Activated CD4-positive, alpha-beta T cell treated with anti-CD3 and anti-CD28 coated beads for 36 hours (primary cell): ENCODE measurements at places on chromosomes 4 and X. TPM values are rescaled to one million over a fixed set of nuclear protein-coding genes. Genes with fewer than 3 reads are reported as not detected.

Gene PRRG3
- total RNA-seq = not detected

- no peak for DNase-seq
These were observed 123.9 kb downstream of the GC start for GRCh38 chr4:71659979-71660378.

Gene OCRL
- total RNA-seq = 3.8 TPM

Gene EIF4E
- total RNA-seq = 132 TPM

DNA sequence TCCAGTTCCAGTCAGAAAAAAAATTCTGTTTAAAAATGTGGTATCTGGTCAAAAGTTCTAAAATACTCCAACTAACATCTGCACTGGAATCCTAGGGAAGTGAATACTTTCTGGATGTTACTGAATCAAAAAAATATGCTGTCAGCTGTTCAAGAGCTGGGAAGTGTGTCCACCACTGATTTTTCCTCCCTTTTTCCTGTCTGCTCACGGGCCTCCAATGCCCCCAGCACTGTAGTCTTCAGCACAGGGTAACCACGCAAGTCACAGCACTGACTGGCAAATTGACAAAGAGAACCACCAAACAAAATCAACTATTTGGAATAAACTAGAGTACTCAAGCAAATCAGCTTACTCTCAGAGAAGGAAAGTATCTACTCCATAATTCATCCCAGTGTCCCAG lies 9.9 kb downstream of the VEGFC start:
- DNase-seq = no peak

Gene SHROOM4
- not detected for total RNA-seq

Gene KCND1
- 2.5 TPM for total RNA-seq

GRCh38 chr4:113434247-113434587 lies 327.3 kb downstream of the CAMK2D start:
- no peak for DNase-seq

Gene GPR50
- not detected for total RNA-seq

DNA sequence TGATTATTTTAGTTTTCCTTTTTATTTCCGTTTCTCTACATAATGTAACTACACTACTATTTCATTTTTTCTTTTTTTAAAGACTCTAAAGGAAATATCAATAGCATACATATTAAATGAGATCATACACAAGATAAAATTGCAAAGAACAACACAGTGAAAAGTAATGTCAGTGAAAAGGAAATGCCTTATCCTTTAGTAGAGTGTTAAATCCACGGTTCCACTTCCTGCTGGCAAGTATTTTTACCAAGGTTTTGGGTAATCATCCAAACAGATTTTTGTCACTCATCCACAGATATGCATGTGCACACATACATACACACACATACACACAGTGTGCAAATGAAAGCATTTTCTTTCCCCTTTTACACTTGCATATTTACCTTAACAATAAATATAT lies 548.9 kb downstream of the PPP4R3C start:
- no peak for DNase-seq

DNA sequence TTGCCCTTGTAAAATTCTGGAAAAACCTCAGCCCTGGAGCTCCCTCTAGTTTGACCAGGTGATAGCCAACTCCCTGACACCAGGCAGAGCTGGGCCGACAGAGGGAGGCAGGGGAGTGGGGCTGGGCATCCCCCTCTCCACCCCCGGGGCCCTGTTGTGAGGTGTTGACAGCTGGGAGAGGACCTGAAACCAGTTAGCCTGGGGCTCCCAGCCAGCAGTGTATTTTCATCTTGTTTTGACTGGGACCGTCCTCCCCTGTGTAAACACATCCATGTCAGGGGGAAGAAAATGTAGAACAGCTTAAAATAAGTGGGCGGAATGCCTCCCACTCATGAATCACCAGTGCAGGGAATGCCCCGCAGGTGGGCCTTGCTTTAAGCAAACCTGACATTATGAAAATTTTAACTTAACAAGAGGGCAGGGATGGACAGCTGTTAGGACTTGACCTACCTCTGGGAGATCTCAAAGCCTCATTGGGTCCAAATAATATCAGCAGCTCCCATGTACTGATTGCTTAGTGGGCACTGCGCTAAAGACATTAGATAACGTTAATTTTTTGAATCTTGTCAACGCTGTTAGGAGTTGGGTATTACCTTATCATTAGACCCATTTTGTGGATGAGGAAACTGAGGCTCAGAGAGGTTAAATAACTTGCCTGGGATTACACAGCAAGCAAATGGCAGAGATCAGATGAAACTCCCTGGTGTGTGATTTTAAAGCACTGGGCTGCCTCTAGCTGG lies 45.9 kb downstream of the TSC22D3 start:
- DNase-seq = peak; percentile 35

GRCh38 chr4:184190711-184191110 lies 27.0 kb downstream of the ENPP6 start:
- DNase-seq = no peak

Gene SSR4
- total RNA-seq = 146 TPM

Gene IL2
- total RNA-seq = 168 TPM

Gene SOWAHB
- total RNA-seq = not detected

Gene GPRASP1
- 4.2 TPM for total RNA-seq

Gene FGG
- not detected for total RNA-seq

DNA sequence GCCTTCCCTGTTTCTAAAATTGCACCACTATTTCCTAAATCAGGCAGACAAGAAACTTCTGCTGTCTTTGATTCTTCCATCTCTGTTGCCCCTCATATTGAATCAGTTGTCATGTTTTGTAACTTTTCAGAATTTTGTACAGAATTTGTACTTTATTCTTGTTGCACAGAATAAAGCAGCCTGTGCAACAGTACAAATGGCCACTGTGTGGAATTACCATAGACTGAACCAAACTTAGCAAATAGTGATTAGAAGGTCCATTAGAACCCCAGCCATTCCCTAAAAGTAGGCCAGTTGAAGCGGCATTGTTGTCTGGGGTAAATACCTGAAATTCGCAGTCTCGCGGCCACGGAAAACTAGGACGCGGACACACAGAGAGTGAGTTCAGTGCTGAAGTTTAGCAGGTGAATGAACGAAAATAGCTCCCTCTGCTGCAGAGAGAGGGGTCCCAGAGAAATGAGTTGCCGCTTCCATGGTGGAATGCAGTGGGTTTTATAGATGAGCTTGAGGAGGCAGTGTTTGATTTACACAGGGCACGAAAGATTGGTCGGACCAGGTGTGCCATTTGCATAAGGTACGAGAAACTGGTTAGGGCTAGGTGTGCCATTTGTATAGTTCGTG lies 71.8 kb downstream of the C4orf33 start:
- DNase-seq = no peak

Gene BTK
- not detected for total RNA-seq

Gene SSX2
- not detected for total RNA-seq

Gene EGF
- total RNA-seq = not detected

Gene NSUN7
- total RNA-seq = 0.23 TPM

GRCh38 chr4:40908702-40909362 lies 159.1 kb downstream of the NSUN7 start:
- peak; percentile 90 for DNase-seq

GRCh38 chr4:56817840-56818491 lies 3.5 kb downstream of the SPINK2 start:
- DNase-seq = peak; percentile 65

DNA sequence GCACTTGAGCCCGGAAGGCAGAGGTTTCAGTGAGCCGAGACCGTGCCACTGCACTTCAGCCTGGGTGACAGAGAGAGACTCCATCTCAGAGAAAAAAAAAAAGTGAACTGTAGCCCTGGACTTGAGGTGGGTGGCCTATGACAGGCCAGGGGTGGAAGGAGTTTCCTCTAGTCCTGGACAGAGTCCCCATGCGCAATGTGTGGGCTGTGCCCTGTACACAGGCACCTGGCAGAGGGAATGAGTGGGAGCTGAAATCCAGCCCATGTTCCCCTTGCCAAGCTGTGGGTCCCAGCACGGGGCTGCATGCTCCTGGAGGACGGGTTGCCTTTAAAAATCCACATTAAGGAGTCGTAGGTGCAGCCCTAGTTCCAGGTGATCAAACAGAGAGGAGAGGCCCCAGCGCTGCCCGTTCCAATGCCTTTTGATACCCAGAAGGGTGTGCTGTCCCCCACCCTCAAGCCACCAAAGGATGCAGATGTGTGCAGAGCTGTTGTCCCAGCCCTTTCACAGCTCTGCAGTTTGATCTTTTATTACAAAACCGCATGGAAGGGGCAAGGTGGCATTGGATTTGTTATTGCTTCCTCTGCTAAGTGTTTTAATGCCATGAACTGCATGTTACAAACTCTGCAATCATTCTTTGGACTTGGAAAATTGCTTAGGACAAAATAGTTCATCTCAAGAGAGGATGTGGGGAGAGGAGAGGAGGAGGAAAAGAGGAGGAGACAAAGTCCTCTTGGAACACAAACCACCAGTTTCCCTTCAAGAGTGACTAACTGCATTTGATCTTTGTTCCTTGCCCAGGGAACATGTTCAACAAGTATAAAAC lies 38.0 kb upstream of the PDK3 start:
- no peak for DNase-seq

Gene TLR3
- total RNA-seq = not detected

Gene PRKG2
- total RNA-seq = 0.14 TPM
